Stimulated activated CD8-positive, alpha-beta memory T cell treated with anti-CD3 and anti-CD28 coated beads, Interleukin-7, amount 100 ng/mL, for 1 hour (primary cell): ENCODE measurements at places on chromosomes 11 and 22.

GRCh38 chr11:45661439-45662055, 3.9 kb downstream of the CHST1 start:
- no peak for DNase-seq

DNA sequence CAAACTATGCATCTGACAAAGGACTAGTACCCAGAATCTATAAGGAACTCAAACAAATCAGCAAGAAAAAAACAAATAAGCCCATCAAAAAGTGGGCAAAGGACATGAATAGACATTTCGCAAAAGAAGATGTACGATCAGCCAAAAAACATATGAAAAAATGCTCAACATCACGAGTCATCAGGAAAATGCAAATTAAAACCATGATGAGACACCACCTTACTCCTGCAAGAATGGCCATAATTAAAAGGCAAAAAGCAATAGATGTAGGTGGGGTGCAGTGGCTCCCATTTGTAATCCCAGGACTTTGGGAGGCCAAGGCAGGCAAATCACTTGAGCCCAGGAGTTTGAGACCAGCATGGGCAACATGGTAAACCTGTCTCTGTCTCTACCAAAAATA, 10.4 kb upstream of the OR10V1 start:
- no peak for DNase-seq

- DNase-seq: no peak
These were observed 706 bp upstream of the SCYL1 start for GRCh38 chr11:65524014-65524740.

DNA sequence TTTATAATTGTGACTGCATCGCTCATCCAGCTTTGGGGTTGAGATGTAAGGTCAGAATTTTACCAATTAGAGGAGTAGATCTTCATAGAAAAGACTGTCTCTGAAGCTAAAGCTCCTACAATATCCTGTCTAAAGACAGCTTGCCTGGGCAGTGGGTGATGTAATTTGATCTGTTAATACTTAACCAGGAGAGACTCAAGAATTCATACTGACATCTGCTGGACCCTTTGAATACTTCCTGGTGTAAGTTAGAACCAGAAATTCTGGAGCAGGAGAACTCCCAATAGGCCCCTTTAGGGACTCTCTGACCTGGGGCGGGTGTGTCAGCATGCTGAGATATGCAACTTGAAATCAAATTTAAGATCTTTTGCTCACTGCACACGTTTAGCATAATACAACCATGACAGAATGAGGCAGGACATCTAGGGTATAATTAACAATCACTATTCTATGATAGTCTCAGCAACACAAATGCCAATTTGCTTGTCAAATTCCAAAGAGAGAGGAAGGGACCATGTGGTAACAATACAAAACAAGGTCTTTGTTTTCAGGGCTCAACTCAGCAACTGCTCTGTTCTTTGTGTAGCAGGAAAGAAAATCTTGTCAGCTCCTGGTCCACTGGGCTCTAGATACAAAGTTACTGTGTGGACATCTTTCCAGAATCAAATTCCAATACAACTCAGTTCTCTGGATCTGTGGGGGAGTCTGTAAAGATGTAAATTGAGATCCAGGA, 143.9 kb downstream of the INSC start:
- DNase-seq: no peak

GRCh38 chr22:50009251-50009650, 3.3 kb downstream of the IL17REL start:
- no peak for DNase-seq
